Pulmonary artery endothelial cell (primary cell): ENCODE measurements at places on chromosomes 12 and 14.

- no peak for DNase-seq
These were observed 141.1 kb downstream of the PHETA1 start for GRCh38 chr12:111227476-111228420.

DNA sequence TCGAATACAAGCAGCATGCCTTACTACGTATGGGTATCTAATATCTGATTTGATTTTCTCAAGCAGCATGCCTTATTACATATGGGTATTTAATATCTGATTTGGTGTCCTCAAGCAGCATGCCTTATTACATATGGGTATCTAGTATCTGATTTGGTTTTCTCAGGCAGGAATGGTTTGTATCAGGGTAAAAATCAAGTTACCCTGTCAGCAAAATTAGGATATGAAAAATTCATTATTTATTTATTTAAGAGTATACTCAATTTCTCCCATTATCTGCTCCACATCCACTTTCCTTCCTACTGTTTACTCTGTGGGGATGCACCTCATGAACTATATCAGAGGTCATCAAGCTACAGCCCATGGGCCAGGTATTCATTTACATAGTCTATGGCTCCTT lies 21.9 kb downstream of the ZNF891 start:
- DNase-seq, result no peak

DNA sequence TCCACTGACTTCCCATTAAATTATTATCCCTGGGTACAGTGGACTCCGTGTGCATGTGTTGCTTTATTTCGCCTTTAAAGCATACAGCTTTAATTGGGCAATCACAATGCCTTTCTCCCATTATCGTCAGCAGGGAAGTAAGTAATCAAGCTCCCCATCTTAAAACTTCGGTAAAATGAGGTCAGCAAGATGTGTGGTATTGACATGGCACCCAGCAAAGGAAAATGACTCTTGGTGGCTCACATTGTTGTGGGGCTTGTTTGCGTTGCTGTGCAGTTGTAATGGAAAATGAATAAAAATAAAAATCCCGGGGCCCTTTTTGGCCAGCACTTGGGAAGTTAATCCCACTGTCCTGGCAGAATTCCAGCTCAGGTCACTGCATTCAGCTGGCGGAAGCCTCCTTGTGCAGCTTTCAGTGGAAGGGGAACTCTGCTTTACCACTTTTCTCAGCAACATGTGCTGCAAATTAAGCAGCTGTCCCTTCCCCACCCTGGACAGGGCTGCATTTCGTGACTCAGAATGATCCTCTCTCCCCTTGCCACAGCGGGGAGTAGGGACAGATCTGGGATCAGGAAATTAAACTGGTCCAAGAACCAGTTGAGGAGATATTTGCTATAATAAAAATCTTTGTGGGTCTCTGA lies 13.9 kb upstream of the ATP2A2 start:
- DNase-seq, result peak; percentile 27

GRCh38 chr14:75315144-75315543 lies 36.5 kb downstream of the FOS start:
- DNase-seq, result no peak

GRCh38 chr12:6047249-6048237 lies 76.9 kb downstream of the VWF start:
- no peak for DNase-seq
